Esophagus squamous epithelium (tissue), 5 donors: ENCODE measurements at places on chromosomes 13 and 19.

DNA sequence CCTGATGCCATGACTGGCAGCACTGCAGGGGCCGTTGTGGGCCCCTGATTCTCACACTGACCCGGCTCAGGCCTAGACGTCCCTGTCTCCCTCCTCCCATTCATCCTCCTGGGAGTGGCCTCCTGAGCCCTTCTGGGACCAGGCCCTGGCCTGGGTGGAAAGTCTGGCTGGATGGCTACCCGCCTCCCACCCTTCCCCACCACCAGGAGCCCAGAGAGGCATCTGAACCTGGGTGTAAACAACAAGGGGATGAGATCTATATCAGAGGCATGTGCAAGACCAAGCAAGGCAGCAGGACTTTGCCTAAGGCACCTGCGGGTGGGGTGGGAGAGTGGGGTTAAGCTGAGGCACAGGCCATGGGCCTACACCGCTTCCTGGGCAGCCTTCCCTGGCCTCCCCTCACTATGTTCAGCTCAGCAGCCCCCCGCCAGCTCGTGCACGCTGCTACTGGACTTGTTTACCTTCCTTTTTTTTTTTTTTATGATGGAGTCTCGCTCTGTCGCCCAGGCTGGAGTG lies 22.0 kb upstream of the ASPDH start:
- DNase-seq, result no peak

DNA sequence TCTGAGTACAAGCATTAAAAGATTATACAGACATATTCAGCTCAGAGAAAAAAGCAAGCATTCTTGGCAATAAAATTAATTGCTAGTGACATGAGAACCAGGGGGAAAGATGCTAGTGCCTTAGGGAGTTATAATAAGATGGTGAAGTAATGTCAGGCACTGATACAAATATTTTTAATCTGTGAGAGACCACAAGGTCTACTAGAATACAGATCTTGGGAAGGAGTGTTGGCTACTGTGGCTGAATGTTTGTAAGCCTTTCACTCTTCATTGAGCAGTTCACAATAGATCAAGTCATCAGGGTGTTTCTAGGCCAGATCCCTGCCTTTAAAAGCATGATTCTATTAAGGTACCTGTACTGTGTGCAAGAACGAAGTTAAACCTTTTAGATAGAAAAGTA lies 16.4 kb downstream of the FREM2 start:
- DNase-seq, result no peak

DNA sequence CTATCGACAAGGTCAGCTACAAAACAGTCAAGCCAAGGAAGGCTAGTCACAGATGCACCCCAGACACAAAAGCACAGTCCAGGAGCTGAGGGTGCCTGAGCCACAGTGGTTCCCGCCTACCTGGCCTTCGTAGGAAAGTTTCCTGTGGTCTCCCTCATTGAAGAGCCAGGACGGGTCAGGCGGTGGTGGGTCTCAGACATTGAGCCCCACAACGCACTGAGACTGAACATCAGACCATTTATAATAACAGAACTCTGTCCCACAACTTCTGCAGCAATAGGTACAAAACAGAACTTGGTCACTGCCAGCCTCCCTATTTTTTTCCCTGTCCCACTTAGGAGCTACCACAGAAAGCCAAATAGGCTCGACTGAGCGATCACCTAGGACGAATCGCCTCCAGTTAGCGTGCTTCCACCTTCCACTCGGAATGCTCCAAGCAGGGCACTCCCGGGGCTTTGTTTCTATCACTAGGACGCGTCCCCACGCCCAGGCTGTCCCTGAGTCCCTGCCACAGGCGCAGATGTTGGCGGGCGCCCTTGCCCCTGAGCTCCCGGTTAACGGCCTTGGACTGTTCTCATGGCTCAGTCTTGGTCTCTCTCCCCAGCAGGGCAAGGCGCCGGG lies 640 bp upstream of the ZNF544 start:
- DNase-seq, result no peak

DNA sequence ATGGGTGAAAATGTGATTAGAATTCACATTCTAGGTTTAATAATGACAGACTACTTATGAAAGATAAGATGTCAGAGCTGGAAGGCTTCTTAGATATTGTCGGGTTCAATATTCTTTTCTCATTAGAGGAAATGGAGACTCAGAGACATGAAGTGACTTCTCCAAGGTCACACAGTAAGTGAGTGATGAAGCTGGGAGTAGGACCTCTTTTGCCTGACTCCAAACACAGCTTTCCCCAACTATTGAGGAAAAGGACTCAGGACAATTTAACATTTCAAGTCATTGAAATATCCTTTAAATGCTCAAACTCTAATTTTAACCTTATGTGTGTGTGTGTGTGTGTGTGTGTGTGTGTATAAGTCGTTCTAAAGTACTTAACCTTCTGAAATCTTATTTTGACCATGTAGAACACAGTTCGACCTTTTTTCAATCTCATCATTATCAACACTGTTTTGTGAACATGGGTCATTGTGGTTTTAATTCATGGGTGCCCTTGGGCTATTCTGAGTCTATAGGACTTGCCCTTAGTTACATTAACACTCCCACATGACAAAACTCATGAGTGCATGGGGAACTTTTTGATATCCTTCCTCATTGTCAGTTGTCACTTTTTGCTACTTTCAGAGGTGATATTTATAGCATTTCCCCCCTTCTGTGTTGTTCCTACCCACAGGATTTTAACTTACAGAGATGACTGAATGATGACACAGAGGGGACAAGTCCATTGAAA lies 53.0 kb downstream of the LRCH1 start:
- no peak for DNase-seq

DNA sequence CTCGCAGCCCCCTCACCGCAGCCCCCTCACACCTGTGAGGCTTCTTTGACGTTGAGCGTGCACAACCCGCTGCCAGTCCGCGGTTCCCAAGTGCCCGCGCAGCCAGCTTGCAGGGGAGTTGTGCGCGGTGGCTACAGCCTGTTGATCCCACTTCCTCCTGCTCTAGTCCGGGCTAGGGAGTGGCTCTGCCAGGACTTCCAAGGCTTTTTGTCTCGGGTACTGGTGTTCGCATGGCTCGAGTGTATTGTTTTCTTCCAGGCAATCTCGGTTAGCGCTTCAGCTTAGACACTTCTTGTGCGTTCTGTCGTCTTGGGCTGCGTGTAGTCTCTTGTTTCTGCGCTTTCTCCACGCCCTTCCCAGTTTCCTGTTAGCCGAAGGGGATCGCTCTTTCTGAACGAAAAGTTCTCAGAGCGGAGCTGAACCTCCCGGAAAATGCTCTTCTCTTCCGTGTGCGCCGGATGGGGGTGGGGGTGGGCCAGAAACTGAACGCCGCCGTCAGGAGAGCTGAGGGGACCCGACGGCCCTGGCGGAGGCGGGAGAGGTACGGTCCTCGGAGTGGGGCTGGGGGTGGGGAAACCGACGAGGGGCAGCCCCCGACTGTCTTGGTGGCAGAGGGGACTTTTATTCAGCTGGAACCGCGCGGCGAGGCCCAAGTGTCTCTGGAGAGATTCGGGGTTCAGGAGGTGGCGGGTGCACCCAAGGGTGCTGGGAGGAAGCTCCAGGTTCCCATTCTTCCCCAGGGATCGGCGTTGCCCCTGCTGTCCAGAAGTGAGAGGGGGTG lies 697 bp upstream of the DGKH start:
- no peak for DNase-seq

- no peak for DNase-seq
These were observed 37.4 kb downstream of the CCL25 start for GRCh38 chr19:8089664-8090601.

- no peak for DNase-seq
These were observed 146.9 kb downstream of the TEX29 start for GRCh38 chr13:111467111-111467890.

- no peak for DNase-seq
These were observed 33.9 kb downstream of the KL start for GRCh38 chr13:33050161-33050560.

DNA sequence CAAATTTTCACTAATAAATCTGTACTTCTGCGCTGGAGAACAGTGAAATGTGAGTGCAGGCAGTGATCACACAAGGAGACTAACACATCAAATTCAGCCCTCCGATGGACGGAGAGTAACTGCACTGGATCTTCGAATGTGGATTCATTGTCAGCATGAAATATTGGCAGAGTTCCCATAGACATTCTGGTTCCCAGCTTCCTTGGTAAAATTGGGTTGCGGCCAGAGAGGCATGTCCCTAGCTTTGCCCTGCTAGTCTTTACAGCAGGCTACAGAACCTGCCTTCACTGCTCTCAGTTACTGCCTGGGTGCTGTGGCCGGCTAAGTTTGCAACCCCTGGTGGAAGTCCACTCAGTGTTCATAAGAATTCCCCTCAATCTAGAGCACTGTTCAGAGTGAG lies 32.3 kb upstream of the UQCRFS1 start:
- no peak for DNase-seq

GRCh38 chr13:71624653-71625600 lies 242.1 kb downstream of the DACH1 start:
- DNase-seq, result no peak

GRCh38 chr13:78608688-78609463 lies 5.5 kb upstream of the POU4F1 start:
- DNase-seq, result no peak

GRCh38 chr19:8460516-8461298 lies 15.9 kb downstream of the HNRNPM start:
- DNase-seq, result no peak

GRCh38 chr13:78719367-78719766 lies 60.4 kb upstream of the OBI1 start:
- no peak for DNase-seq

GRCh38 chr13:82688400-82688994 lies 1193.8 kb downstream of the SLITRK1 start:
- DNase-seq, result no peak

- DNase-seq, result no peak
These were observed 1.8 kb upstream of the KCTD15 start for GRCh38 chr19:33794683-33795369.

DNA sequence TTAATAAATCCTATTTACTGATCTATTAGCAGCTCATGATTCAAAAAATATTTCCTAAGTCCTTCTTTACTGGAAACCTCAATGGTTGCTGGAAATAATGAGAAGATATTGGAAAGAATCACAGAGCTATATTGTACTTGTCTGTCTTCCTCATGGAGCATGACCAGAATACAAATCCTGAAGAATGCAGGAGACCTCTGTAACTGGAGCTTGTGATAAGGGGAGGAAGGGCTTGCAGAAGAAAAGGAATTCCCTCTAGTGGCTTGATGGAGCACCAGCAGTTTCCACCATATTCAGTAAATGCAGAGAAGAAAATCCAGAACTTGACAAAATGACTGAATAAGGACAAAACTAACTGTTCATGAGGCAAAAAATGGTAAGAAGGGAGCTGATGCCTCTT lies 1333.1 kb downstream of the EFNB2 start:
- no peak for DNase-seq

DNA sequence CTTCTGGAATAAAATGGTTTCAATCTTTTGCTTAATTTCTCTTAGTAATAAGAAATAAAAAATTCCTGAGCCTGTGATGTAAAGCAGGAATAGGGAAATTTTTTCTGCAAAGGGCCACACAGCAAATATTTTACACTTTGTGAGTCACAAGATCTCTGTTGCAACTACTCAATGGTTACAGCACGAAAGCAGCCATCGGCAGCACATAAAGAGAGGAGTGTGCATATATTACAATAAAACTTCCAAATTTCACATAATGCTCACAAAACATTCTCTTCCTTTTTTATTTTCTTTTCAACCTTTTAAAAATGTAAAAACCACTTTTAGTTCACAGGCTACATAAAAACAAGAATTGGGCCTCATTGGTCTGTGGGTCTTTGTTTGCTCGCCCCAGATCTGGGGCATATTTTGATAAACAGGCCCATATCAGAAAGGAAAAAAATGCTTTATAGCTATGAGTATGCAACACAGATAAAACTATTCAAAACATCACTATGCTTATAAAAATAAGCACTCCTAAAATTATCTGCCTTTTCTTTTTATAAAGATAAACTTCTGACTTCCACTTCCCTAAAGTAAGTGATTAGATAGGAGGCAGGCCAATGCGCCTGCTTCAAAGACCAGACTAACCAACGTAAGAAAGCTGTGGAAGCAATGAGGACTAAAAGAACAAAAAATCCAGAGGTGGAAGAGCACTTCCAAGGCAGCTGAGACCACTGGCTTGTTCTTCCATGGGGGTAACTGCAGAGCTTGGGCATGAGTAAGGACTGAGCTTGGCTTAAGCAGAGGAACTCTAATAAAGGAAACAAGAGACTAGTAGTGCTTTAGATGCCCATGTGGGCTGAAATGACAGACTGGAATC lies 26.5 kb downstream of the MYCBP2 start:
- DNase-seq, result no peak

- no peak for DNase-seq
These were observed 6.6 kb upstream of the ZDHHC20 start for GRCh38 chr13:21465710-21466160.

- DNase-seq, result no peak
These were observed 389.2 kb downstream of the EFNB2 start for GRCh38 chr13:106145997-106146864.

DNA sequence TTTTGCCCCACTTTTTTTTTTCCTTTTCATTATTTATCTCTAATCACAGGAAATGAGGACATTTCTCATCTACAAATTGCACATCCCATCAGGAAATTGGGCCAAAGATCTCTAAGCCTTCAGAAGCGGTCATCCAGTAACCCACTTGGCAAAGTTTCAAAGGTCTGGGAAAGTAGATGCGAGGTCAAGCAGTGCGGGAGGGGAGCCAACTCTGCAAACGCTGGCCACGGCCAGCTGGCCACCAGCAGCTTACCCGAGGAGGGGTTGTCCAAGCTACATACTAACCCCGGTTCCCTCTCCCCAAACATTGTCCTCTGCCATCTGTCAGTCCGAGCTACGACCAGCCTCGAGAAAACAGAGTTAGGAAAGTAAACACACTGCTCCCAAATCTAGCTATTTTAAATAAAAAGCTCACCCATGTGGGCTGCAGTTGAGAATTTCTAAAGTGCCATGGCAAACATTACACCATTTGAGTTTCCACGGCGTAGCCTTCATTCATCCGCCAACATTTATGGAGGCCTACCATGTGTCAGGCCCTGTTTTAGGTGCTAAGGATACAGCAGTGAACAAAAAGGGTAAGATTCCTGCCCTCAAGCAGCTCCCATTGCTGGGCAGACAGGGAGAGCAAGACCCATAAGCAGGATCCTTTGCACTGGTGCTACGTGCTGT lies 11.5 kb downstream of the FFAR2 start:
- no peak for DNase-seq

DNA sequence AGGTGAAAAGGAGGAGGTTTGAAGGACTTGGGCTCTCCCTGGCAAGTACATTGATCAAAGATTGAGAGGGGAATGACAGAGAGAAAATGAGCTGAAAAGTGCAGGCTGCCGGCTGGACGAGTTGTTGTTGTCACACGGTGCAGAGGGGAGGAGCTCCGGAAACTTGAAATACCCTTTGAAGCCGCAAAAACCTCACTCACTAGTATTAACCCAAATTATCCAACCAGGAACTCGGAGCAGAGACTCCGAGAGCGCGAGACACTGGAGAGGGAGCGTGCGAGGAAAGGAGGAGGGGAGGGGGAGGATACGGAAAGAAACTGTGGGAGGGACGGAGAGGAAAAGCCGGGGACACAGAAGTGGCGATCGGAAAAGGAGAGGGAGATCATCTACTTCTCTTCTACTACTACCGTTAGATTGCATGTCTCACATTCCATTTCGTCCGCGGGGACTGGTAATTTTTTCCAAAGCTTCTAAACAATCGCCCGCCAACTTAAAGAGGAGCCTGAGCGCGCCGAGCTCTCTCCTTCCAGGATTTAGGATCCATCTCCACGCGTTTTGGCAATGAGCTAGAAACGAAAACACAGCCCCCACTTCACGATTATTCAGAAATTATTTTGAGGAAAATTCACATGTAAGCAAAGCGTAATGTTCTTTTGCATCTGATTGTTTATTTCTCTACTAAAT lies at the start of gene DACH1:
TSS of gene DACH1 (minus strand) at position 74 of the 684 bp plus-strand sequence.
- DNase-seq, result peak; percentile 20
